KBM-7 (cell line): ENCODE measurements at places on chromosomes 3 and 15.

DNA sequence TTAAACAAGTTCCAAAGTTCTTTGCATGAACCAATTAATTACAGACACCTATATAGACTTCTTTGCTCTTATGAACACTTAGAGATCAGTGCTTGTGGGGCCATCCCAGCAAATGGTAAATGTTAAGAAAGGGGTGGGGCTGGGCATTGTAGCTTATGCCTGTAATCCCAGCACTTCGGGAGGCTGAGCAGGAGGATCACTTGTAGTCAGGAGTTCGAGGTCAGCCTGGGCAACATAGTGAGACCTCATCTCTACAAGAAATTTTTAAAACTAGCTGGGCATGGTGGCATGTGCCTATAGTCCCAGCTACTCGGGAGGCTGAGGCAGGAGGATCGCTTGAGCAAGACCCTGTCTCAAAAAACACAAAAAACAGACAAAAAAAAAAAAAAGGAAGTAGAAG lies 19.4 kb upstream of the STARD5 start:
- no peak for DNase-seq

DNA sequence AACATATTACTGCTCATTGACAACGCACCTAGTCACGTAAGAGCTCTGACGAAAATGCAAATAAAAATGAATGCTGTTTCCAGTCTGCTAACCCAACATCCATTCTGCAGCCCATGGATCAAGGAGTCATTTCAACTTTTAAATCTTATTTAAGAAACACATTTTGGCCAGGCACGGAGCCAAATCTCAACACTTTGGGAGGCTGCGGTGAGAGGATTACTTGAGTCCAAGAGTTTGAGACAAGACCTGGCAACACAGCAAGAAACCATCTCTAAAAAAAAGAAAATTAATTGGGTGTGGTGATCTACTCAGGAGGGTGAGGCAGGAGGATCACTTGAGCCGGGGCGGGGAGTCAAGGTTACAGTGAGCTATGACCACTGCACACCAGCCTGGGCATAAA lies 22.4 kb upstream of the TM4SF19 start:
- no peak for DNase-seq

DNA sequence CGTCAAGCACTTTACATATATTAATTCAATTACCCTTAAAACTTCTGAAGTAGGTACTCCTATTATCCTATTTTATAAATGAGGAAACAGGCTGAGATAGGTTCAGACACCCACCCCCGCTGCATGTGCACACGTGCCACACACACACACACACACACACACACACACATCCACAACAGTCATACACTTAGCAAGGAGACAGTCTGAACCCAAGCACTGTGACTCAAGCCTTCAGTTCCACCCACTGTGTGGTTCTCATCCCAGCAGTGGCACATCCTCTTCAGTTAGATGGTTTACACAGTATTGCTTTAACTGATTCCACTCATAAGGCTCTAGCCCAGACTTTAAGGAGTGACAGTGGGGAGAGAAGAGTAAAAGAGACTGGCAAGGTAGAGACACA lies 91.1 kb upstream of the FGF7 start:
- no peak for DNase-seq

- no peak for DNase-seq
These were observed 39.0 kb downstream of the CFAP100 start for GRCh38 chr3:126433496-126434263.

DNA sequence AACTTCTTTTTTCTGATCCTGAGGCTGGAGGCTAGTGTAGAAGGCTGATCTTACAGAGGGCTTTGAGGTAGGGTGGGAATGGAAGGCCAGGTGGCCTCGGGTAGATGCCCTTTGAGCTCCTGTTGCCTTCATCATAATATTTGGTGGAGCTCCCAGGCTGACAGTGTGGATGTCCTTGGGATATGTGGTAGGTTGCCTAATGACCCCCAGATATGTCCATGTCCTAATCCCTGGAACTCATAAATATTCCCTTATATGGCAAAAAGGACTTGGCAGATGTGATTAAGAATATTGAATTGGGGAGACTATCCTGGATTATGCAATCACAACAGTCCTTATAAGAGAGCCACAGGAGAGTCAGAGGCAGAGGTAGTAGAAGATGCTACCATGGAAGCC lies 5.5 kb downstream of the ADAMTSL3 start:
- no peak for DNase-seq

DNA sequence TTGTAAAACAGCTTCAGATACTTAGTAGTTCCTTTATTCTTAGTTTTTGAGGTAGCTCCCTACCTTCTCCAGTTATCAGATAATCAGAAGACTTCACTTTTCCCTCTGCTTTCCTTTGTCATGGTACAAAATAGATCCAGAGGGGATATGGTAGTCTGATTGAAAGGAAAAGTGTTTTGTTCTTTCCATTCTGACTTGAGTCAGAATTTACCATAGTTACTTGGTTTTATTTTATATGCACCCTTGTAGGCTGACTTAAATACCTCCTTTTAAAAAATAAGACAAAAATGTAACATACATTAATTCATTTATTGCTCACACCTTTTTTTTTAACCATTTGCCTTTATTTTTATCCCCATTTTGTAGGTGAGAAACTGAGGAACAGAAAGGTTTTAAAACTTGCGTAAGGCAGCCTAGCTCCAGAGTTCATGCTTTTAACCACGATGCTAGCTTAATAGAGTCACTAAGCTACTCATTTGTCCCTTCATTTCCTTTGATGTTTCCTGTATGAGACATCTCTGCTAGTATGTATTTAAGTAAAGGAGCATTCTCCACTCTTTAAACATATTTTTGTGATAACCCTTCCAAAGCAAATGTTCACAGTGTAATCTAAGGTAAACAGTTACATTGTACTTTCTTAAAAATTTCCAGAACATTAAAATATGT lies 187.5 kb downstream of the KLHL25 start:
- DNase-seq: no peak

GRCh38 chr3:194931865-194932264 lies 246.2 kb downstream of the FAM43A start:
- DNase-seq: no peak

DNA sequence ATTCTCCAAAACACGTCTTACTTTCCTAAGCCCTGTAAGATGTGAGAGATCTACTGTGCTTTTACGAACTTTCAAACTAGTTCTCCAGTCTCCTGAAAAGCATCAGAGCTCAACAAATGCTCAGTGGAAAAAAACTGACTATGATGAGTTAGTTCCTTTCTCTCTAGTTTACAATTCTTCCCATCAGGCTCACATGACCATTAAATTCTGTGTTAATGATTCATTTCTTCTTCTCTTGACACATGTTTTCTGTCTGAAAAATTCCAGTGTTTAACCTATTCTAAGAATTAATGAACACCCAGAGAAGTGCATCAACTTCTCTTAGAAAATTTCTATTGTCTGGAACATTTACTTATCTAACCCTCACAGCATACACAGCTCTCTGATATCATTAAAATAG lies 844.3 kb downstream of the SI start:
- DNase-seq: no peak

- DNase-seq: no peak
These were observed 657.2 kb upstream of the ROBO1 start for GRCh38 chr3:80424951-80425350.

DNA sequence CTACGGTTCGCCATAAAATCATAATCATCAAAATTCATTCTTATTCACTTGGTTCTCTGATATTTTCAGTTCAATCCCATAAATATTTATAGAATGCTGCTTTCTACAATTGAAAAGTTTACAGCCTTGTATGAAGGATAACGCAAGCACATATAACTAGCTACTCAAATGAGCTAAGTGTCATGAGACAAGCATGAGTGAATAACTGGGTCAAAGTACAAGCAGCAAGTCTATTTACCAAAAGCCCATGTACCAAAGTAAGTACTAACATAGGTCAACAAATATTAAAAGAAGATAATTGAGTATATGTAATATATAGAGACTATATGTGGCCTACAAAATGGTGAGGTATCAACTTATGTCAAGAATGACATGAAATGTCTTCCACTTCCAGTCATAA lies 596.6 kb downstream of the GBE1 start:
- DNase-seq: no peak

DNA sequence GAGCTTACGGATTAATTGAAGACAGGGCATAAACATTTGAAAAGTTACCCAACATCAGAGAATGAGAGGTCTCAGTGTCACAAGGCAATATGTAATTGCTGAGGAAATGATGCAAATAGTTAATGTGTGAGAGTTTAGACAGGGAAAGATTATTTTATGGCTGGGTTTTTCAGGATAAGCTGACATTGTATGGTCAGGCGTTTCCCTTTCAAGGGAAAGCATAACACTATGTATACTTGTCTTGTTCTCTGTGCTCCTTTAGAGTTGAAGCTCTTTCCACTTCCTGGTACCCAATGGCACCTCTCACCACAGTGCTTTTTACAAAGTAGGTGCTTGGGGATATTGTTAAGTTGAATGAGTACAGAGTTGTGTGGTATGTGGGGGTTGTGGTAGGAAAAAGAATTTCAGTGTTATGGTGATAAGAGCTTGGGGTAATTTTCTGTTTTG lies 19.9 kb downstream of the IQGAP1 start:
- DNase-seq: no peak

DNA sequence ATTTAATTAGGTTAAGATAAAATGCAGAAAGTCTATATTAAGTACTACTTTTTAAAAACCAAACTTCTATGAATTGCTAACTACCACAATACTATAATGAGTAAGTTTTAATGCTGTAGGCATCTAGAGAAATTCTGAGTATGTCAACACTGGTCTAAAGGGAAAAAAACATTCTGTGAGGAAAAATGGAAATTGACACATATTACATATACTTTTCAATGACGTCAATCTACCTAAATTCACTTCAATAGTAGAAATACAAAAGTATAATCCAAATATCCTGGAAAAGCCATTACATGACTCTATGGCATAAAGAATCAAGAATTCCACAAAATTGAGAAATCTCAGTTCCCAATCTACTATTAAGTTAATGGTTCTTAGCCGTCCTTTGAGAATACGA lies 2.2 kb downstream of the SECISBP2L start:
- no peak for DNase-seq

GRCh38 chr3:99637368-99638111 lies 854 bp upstream of the COL8A1 start:
- peak; percentile 4 for DNase-seq

DNA sequence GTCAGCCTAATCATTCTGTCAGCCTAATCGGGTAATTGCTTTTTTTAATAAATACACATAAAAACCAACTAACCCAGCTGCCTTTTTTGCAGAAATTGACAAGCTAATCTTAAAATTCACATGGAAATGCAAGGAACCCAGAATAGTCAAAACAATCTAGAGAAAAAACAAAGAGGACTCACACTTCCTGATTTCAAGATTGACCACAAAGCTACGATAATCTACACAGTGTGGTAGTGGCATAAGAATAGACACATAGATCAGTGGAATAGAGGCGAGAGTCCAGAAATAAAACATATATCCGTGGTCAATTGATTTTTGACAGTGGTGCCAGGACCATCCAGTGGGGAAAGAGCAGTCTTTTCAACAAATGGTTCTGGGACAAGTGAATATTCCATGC lies 2.4 kb upstream of the C3orf20 start:
- no peak for DNase-seq

GRCh38 chr3:42513121-42513520 lies 10.7 kb downstream of the VIPR1 start:
- no peak for DNase-seq

DNA sequence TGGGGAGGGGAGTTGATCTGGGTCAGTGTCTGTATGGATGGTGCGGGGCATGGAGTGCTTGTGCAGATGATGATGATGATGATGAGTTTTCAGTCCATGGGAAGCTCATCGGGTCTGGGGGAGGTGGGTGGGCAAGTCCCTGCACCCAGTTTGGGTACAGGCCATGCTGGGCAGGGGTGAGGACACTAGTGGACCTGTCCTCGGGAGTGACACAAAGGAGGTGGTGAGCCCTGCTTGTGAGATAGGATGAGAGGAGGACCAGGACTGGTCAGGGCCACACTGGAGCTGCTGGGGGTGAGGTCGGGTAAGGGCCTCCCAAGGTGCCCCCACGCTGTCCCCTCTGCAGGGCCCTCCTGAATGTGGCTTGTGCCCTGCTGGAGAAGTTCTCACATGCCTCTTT lies 177.9 kb downstream of the APBA2 start:
- no peak for DNase-seq

DNA sequence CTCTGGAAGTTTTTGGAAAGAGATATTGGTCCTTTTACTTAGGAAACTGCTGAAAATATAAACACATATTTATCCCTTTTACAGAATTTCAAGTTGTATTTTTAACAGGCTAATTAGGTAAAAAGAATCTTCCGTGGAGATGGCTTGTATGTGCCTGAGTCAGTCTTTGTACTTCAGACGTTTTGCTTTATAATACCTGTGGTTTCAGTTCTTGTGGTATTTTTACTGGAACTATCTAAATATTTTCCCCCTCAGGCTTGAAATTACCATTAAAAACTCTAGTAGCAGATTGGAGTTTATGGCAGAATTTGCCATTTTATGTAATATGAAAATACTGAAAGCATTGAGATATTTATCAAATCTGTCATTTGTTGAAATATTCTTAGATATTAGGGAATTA lies 151.6 kb upstream of the CGNL1 start:
- DNase-seq: no peak

DNA sequence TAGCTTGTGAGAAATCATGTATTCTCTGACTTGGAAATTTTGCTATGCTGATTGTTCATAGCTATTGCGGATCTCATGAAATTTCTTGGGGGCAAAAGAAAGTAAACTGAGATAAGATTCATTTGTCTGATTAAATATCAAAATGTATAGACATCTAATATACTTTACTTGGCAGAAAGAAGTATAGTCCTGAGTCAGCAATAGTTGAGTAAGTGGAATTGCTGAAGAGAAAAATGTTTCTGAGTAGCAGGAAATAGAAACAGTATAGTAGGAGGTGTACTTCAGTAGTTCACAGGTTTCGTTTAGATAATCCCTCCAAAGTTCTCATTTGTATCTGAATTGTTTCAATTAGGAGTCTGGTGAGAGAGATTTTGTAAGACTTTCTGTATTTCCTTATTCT lies 705.9 kb downstream of the MCTP2 start:
- no peak for DNase-seq

DNA sequence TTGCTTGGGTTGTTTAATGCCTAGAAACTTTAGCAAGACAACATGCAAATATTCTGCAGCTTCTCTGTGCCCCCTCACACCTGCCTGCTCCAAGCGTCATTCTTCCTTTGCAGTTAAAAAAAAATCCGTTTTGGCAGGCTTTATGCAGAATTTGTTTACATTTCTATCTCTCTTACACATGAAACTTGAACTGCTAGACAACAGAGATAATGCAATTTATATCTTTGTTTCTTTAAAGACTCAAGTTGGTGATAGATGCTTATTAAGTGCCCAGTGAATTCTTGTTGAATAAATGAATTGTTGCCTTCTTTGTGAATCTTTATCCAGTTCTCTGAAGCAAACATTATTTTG lies 53.2 kb downstream of the CHST2 start:
- no peak for DNase-seq

DNA sequence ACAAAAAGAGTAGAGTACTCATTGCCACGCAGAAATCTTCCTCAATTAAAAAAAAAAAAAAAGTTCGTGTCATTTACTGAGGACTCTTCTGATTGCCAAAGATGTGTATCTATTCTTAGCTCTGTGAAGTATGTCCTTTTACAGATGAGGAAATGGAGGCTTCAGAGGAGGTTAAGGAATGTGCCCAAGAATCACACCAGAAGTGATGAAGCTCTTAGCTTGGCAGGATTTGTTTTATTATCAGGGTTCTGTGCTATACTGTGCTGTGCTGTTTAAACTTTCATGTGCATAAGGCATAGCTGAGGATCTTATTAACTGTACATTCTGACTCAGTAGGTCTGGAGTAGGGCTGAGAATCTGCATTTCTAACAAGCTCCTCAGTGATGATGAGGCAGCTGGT lies 665.2 kb upstream of the ADAMTS9 start:
- no peak for DNase-seq
